ENCODE measurements at places on chromosomes 13 and 19.

GRCh38 chr13:51231456-51231855 is 9.3 kb downstream of the FAM124A start:
- no peak for DNase-seq

DNA sequence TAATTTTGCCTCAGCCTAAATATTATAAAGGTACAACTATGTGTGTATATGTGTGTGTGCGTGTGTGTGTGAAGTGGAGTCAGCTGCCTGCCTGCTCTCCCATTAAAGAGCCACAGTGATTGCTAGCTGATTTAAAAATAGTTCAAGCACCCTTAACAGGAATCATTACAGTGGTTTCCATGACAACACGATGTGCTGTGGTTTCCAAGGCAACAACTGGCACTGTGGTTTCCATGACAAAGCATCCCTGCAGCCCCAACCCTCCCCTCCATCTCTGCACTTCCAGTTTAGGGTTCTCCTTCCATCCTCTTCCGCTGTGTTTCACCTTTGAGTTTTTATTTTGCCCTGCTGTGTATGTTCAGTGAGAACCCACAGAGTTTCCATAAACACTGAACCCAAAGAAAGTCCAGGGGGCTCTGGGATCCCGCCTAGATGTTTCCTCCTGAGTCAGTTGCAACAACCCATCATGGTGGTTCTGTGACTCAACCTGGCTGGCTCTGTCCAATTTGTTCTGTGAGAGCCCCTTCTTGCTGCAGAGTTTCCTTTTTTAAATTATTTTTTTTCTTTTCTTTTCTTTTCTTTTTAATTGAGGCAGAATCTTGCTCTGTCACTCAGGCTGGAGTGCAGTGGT is 7.1 kb upstream of the PNMA8A start:
- no peak for DNase-seq

- peak; percentile 23 for DNase-seq
Measured at GRCh38 chr13:113547238-113547971, 37.1 kb upstream of the TFDP1 start.

DNA sequence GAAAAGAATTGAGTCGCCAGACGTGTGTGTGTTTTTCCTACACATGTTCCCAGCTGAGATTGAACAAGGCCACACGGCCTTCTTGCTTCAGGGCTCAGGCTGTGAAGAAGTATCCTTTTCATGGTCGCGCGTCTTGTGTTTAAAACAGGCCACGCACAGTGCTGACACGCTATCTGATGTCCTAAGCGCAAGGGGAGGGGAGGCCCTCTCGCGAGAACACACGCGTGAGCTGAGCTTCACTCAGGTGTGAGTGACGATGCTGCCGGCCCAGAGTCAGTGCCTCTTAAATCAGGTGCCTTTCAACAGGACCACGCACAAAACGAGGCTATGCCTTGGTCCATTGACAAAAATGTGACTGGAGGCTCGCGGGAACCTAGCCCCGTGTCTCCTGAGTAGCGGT is 103.7 kb downstream of the TEX29 start:
- no peak for DNase-seq

GRCh38 chr19:805600-806550 is 8.6 kb downstream of the PTBP1 start:
- DNase-seq: no peak

- DNase-seq: no peak
Measured at GRCh38 chr13:21318891-21319532, 140.1 kb downstream of the ZDHHC20 start.

- no peak for DNase-seq
Measured at GRCh38 chr19:49528211-49528771, 488 bp downstream of the RCN3 start.

DNA sequence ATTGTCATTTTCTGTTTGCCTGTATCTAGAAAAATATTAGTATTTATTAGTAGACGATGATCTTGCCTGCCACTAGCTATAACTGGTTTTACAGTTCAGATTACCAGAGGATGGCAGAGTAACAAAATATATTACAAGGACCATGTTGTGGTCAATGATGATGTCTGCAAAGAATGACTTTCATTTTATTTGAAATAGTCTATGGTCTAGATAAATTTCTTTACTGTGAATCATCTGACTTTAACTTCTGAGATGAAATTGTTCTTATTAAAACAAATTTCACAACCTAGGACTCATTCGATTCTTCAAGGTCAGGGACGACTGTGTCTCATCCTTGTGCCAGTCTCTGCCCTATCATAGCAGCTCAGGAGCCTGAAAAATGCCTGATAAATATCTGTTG is 637.8 kb upstream of the KLF12 start:
- no peak for DNase-seq

GRCh38 chr19:33622809-33623511 is 1.2 kb downstream of the CHST8 start:
- no peak for DNase-seq

DNA sequence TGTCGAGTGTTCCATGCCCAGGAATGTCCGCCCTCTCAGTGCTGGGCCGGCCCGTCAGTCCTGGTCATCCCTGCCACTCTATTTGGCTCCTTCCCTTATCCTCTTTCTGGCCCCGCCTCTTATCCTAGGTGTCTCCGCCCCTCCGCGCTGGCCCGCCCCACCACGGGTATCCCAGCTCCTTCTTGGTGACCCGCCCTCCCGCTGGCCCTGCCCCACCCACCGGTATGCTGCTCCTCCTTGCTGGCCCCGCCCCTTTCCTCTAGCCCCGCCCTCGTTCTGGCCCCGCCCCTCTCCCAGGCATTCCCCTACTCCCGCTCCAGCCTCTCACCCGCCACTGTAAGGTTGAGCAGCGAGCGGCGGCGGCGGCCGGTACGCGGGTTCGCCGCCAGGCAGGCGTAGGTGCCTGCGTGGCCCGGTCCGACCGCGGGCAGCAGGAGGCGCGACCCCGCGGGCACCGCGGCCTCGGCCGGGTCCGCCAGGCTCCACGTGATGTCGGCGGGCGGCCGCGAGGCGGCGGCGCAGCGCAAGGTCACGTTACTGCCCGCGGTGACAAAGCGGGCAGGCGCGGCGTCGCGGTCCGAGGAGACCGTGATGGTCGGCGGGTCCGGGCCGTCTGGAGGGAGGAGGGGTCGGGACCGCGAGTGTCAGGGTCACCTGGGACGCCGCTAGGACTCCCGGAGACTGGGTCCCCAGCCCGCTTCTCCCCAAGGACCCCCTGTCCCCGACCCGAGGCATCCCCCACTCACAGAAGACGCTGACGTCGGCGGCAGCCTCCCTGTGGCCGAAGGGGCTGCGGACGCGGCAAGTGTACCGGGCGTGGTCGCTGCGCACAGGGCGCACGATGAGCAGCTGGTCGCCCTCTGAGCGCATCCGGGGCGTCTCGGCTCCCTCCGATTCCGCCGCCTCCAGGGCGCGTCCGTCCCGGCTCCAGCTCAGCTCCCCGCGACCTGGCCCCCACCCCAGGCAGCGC is 2.0 kb downstream of the VSIG10L start:
- peak; percentile 58 for DNase-seq

DNA sequence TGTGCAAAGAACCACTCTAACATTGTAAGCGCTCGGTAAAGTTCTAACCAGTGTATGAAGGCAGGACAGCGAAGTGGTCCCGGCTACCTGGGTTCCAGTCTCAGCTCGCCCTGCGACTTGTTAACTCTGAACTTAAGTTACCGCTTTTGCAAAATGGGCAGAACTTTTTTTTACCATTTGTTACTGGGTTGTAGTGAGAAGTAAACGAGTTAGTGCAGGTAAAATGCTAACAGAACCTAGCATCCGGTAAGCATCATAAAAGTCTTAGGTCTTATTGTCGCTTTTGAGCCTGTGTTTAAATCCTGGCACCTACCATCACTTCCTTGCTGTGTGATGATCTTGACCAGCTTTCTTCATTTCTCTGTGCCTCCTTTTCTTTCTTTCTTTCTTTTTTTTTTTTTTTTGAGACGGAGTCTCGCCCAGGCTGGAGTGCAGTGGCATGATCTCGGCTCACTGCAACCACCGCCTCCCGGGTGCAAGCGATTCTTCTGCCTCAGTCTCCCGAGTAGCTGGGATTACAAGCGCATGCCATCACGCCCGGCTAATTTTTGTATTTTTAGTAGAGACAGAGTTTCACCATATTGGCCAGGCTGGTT is 734 bp upstream of the TRMT1 start:
- no peak for DNase-seq

- DNase-seq: no peak
Measured at GRCh38 chr13:20475927-20476691, 49.5 kb downstream of the CRYL1 start.

GRCh38 chr13:55230570-55230908 is 1910.2 kb upstream of the PRR20A start:
- no peak for DNase-seq

GRCh38 chr13:24202215-24202614 is 41.7 kb downstream of the SPATA13 start:
- DNase-seq: no peak

DNA sequence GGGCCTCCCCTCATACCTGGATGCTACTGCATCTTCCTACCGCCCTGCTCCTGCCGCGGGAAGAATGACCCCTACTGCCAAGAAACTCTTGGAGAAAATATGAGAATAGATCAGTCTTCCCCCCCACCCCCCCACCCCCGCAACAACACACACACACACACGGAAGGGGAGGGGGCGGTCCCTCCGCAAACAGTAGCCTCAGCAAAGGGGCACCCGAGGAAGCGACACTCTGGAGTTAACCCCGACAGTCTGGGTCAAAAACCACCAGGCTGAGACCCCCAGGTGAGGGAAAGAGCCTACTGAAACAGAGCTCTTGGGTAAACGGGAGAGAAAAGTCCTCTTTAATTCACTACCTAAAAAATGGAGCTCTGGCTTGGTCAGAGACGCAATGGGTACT is 1.2 kb downstream of the MED26 start:
- no peak for DNase-seq

GRCh38 chr13:110108348-110109139 is 198.4 kb downstream of the COL4A1 start:
- peak; percentile 81 for DNase-seq

- DNase-seq: no peak
Measured at GRCh38 chr19:17623224-17623935, 64.8 kb downstream of the UNC13A start.

DNA sequence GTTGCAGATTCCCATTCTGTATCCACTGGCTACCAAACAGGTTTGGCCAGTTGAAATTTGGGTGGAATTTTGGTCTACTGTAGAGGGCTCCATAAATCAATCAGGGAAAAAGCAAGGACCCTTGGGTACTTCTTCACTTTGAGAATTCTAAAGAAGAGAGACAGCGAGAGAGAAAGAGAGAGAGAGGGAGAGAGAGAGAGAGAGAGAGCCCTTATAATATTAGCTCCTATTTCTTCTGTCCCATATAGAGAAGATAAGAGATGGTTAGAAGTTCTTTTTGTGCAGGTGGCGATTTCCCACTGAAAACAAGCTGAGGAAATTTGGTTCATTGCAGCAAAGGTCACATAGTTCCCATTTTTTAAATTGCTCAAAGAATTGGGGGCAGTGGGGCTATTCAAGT is 88.6 kb upstream of the ZNF536 start:
- DNase-seq: no peak

GRCh38 chr13:39938596-39938995 is 283.1 kb downstream of the COG6 start:
- no peak for DNase-seq

DNA sequence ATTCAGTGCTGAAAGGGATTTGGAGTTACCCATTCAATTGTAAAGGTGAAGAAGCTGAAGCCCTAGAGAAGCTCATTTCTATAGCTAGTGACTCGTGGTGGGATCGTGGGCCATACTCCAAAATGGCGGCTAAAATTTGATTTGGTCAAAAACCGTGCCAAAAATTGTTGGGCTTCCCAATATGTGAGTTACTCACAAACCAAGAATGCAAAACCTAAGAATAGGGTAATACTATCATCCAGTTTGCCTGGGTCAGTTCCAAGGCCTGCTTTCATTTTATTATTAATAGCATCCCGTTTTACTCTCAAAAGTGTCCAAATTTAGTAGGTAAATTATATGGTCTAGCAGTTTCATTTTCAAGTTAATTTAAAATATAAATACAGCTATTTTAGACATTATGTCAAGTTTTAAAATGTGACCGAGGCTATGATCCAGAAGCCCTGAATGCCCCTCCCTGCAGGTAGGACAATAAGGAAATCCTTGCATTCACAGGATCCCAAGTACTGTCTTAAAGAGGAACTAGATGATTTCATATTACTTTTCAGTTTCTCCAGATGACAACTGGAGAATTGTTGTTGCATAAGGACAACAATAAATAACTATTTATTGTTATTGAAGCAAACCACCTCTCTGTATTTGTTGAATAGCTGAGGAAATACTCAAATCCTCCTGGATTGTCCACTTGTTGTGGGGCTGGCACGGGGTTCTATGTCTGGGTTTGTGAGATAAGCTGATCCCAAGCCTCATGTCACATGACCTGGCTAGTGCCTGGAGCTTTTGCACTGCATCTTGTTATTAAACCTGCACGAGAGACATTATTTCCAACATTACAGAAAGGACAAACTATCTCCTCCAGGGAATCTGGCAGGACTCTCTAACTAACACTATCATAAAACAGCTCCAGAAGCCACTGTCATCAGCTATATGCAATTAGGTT is 11.6 kb upstream of the RAP2A start:
- DNase-seq: no peak

DNA sequence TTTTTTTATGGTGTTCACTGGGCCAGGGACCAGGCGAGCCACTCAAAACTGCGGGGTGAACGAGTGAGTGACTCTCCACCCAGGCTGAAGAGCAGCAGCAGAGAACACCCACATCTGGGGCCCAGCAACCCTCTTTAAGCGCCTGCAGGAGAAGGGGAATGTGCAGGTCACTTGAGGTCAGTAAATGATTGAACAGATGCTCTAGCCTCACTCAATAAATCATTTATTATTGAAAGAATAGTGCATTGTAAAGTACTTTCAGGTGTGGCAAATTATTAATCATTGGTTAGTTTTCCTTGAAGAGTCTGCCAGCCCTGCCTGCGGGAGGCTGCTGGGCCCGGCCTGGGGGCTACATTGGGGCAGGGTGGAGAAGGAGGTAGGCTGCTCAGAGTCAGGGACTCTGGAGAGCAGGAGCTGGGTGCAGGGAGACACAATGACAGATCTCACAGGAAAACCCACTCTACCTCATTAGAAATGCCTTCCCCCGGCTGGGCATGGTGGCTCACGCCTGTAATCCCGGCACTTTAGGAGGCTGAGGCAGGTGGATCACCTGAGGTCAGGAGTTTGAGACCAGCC is 42.5 kb downstream of the ABCC4 start:
- DNase-seq: no peak

GRCh38 chr19:10872546-10873107 is 1.3 kb downstream of the CARM1 start:
- DNase-seq: no peak

- peak; percentile 7 for DNase-seq
Measured at GRCh38 chr13:113106711-113107351, 1.2 kb downstream of the F7 start.

GRCh38 chr13:52128714-52129700 is at the start of gene NEK5:
Gene NEK5, minus strand, starts transcription at chr13:52129073. Its CDS starts 1,591 bp downstream, at chr13:52127482.
- DNase-seq: no peak

Data from DMS79 (cell line).